Adipocyte (in vitro differentiated cells): ENCODE measurements at places on chromosomes 12 and 14.
A peak's percentile ranks its signal among the peaks of the same experiment; 100 is the strongest.

- no peak for DNase-seq
These were observed 1571.6 kb downstream of the AACS start for GRCh38 chr12:126636821-126637220.

DNA sequence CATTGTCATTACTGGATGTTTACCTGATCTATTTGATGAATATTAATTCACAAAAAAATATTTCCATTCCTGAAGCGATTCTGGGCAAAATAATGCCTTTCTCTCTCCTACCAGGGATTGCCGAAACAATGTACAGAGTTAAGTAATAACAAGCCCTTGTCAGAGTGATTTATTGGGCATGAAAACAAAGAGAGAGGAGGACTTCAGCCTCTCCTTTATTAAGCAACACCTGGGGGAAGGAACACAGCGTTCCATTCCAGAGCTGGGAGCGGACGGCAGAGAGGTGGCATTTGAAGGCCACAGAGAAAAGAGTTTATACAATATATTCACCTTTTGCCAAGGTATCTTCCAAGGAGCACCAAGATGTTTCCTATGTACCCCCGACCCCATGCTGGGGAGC lies 165.8 kb downstream of the KSR2 start:
- DNase-seq = no peak

- DNase-seq = no peak
These were observed 99.6 kb downstream of the PTPN11 start for GRCh38 chr12:112518365-112518735.

- no peak for DNase-seq
These were observed 470.0 kb downstream of the EGLN3 start for GRCh38 chr14:33480887-33481184.

DNA sequence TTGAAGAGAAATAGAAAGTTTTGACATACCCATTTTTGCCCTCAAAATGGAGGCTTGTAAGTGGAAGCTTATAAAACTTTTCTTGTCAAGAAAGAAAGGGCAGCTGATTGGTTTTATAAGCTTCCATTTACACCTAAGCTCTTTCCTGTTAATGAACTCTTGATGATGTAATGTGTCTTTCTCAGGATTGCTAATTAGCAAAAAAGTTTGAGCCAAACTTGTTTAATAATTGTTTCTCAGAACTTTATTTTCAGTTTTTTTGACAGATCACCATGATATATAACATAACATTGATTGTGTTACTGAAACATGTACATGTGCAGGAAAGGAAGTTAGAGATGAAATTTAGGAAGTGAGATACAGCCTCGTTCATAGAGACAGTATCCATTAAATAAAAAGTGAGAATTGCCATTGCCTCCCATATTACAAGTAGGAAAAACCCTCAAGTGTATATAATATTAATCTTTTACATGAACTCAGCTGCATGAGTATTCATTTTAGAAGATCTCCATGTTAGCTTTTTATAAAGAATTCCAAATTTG lies 26.8 kb downstream of the RIC8B start:
- no peak for DNase-seq

- DNase-seq = peak; percentile 81
These were observed 96.3 kb downstream of the GALC start for GRCh38 chr14:87896393-87897380.

- DNase-seq = no peak
These were observed 156.1 kb downstream of the VRK1 start for GRCh38 chr14:96953087-96953874.

DNA sequence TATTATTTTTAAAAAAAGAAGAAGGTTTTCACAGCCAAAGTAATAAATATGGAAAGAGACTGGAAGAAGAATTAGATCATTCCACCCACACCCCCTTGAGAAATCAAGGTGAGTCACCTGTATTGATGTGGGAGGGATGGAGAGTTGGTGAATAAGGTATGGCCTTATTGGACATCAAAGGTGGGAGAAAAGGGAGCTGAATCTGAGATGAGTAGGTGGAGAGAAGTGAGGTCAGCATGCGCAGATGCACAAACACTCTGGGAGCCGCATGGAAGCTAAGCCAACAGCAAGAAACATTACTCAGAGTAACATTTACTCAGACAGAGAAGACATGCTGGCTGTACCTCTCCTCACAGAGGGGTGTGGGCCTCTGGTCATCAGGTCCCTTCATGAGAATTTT lies 113.1 kb upstream of the FOXG1 start:
- DNase-seq = no peak

- DNase-seq = no peak
These were observed 14.6 kb downstream of the GTF2A1 start for GRCh38 chr14:81206115-81206514.
